ENCODE measurements at places on chromosomes 7 and 10. TPM values are rescaled to one million over a fixed set of nuclear protein-coding genes. Genes with fewer than 3 reads are reported as not detected.

TRIM50 gene
- 0.26 TPM for polyA plus RNA-seq

GAD2 gene
- polyA plus RNA-seq: not detected

HOXA3 gene
- polyA plus RNA-seq: 0.62 TPM

ICA1 gene
- 14.9 TPM for polyA plus RNA-seq

NAT16 gene
- polyA plus RNA-seq: not detected

RBM20 gene
- polyA plus RNA-seq: 0.09 TPM

CLDN3 gene
- polyA plus RNA-seq: 0.26 TPM

PLEKHA1 gene
- polyA plus RNA-seq: 10.6 TPM

ANXA8L1 gene
- 0.21 TPM for polyA plus RNA-seq

PSTK gene
- 3.3 TPM for polyA plus RNA-seq

CRYGN gene
- 0.72 TPM for polyA plus RNA-seq

SRGN gene
- polyA plus RNA-seq: 183 TPM

ELFN1 gene
- 0.70 TPM for polyA plus RNA-seq

CALHM3 gene
- polyA plus RNA-seq: 0.03 TPM
